ENCODE measurements at places on chromosomes 5 and 9.

DNA sequence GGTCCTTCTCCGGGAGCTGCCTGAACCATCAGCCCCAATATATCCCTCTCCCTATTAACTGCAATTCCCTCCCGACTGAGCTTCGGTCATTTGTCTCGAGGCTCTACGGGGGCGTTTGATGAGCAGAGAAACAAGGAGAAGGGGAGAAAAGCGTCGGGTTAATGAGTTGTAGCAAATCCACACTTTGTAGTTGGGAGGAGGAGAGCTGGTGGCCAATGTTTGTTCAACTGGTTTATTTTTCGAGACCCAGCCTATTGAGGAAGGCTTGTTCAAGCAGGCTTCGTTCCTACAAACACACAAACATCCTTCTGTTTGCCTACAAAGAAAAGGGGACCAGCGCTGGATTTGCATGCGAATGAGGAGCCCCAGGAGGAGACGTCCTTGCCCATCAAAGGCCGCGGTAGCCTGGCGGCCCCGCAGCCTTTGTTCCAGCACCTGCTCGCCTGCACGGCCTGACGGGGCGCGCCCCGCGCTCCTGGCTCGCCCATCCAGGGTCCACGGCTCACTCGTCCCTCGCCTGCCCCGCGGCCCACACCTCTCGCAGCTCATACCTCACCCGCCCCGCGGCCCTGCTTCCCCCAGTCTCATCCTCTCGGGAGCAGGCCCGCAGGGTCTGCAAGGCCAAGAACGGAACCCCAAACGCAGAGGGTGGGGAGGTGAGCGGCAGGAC lies 4.6 kb downstream of the FOXD1 start:
- no peak for DNase-seq

GRCh38 chr5:174773371-174773770 lies 49.0 kb downstream of the MSX2 start:
- DNase-seq, result no peak

DNA sequence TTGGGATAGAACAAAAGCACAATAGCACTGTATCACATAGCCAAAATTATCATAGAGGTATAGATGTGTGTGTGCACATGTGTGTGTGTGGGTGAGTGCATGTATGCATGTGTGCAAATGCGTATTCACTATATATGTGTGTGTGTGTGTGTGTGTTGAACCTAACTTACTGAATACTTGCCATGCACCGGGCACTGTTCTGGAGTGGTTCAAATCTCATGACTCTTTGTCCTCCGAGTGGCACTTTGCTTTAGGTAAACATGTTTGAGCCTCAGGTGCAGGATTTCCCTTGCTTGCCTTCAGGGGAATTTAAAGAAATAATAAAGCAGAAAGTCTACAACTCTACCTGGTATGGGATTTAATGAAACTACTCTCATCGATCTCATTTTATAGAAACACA lies 183.5 kb upstream of the GDNF start:
- no peak for DNase-seq

- peak; percentile 87 for DNase-seq
These were observed 86.0 kb downstream of the NREP start for GRCh38 chr5:111670826-111671492.

DNA sequence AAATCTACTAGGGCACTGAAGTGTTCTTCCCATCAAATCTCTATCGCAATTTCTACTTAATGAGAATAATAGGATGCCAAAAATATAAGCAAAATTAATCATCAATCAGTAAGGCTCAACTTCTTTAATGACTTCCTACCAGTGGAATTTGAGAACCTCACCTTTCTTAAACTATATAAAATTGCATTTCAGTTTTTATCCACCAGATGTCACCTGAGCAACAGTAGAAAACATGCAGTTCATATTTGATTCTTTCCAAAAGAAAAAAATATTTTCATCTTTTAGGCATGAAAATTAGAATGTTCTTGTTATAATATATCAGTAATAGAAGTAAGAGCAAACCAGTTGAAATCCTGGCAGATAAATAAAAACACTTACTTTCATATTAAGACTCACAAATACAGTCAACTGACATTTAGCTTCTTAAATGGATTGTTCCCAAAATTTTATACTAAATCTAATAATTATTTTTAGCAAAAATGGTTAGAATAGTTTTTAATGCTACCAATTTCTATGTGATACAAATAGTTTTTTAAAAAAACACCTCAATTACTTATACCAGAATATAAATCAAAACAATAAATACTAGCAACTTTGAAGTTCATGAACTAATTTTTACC lies 13.4 kb upstream of the CCDC112 start:
- peak; percentile 65 for DNase-seq

DNA sequence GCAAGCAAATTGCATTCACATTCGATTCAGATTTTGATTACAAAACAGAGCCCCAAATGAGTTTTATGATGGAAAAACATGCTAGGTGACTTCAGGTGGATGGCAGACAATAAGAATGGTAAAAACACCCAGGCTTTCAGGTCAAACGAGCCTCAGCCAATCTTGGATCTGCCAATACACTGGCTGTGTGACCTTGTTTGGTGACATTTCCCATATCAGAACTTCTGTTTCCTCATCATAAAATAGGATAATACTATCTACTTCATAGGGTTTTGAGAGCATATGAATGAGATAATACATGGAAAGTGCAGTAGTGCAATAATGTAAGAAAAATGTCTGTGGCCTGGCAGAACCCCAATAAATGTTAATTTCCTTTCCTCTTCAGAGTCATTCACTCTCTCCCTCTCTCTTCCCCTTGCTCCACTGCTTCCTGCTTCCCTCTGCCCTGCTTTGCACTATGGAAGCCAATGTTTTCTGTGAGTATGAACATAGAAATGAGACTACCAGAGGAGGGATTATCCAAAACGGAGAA lies 54.7 kb downstream of the SH3RF2 start:
- no peak for DNase-seq

DNA sequence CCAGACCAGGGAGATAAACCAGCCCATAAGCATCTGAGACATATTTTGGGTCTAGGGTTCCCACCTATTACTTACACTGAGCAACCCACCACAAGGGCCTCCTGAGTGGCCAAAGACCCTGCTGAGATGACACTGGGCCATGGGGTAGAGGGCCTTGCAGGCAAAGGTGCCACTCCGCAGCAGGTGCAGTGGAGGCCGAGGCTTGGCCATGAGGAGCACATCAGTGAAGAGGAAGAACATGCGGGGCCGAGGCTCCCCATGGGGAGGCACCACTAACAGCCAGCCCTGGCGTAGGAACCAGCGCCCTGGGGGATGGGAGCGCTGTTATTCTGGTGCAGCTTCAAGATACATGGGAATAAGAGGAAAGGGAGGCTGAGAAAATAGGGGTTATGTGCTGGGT lies 2.6 kb downstream of the ARHGEF39 start:
- DNase-seq, result no peak
